Effector memory CD8-positive, alpha-beta T cell (primary cell): ENCODE measurements at places on chromosomes 6 and 20.

DNA sequence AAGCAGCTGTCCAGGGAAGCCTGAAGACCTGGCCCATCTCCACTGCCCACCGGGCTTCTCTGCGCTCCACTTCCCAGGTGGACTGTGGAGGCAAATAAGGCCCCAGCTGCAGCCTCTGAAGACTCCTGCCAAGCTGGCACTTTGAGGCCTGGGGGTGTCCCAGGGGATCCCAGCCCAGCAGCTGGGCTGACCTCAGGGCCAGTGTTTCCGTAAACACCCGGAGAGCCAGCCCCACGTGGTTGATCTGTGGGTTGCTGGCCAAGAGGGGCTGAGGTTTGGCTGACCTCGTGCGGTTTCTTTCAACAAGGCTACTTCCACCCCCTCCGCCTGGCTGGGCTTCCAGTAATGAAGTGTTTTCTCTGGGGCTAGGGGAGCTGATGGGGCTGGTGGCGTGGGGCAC is 12.4 kb upstream of the CCN5 start:
- no peak for DNase-seq

DNA sequence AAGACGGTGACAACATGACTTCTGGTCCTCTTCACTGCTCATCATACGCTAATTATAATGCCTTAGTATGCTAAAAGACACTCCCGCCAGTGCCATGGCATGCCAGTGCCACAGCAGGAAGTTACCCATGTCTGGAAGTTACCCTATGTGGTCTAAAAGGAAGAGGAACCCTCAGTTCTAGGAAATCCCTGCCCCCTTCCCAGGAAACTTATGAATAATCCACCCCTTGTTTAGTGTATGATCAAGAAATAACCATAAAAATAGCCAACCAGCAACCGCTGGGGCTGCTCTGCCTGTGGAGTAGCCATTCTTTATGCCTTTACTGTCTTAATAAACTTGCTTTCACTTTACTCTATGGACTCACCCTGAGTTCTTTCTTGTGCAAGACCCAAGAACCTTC is 15.8 kb upstream of the SERPINB9 start:
- DNase-seq, result no peak

DNA sequence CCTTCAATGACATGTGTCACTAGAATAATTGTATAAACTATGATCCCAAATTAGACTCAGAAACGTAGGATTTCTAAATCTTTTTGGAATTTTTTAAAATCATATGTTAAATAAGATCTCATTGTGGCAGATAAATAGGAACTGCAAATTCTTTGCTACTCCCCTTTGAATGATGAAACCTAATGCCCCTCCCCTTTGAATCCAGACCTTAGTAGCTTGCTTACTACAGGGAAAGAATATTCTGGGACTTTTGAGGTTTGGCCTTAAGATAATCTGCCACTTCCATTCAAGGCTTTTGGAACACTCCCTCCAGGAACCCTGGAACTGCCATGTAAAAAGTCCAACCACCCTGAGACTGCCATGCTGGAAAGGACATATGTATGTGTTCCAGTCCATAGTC is 7.1 kb downstream of the TDP2 start:
- no peak for DNase-seq

- DNase-seq, result no peak
Measured at GRCh38 chr20:63628246-63628975, 1.5 kb upstream of the GMEB2 start.

GRCh38 chr20:8858181-8858787 is 210.6 kb upstream of the PLCB4 start:
- no peak for DNase-seq

DNA sequence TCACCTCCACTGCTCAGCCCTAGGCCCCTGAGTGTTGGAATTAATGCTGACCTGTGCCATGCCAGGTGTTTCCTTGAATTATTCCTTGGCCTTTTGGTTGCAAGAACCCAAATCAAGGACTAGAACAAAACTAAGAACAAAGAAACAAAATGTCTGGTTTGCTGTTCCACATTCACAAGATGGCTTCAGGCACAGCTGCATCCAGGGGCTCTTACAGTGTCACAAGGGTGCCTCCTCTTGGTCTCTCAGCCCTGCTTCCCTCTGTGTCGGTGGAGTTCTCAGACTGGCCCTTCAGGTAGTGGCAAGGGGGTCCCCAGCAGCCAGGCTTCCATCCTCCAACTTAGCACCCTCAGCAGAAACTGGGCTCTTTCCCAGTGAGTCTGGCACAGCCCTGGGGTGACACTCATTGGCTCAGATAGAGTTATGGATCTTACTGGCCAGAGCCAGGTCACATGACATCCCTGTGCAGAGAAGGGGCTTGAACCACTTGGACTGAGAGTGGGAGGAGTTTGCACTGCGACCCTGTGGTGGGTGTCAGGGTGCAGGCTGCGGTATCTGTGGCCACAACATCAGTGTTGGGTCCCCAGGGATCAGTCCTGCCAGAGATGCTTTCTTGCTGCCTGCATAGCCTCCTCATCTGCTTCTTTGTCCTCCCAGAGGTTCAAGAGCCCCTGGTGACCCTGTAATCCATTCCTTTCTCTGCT is 427.7 kb upstream of the SULF2 start:
- DNase-seq, result no peak

DNA sequence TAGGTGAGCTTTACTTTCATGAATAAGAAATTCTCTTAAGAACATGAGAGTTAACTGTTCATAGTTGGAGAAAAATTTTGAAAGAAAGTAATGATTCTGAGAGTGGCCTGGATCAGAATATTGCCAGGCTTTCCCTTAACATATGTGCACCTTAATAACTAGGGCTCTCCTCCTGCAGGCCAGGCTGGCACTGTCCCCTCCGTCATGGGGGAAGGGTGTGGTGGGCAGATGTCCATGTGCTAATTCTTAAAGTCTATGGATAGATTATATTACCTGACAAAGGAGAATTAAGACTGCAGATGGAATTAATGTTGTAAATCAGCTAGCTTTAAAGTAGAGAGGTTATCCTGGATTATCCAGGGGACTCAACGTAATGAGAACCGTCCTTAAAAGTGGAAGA is 10.9 kb upstream of the KLHL32 start:
- no peak for DNase-seq

DNA sequence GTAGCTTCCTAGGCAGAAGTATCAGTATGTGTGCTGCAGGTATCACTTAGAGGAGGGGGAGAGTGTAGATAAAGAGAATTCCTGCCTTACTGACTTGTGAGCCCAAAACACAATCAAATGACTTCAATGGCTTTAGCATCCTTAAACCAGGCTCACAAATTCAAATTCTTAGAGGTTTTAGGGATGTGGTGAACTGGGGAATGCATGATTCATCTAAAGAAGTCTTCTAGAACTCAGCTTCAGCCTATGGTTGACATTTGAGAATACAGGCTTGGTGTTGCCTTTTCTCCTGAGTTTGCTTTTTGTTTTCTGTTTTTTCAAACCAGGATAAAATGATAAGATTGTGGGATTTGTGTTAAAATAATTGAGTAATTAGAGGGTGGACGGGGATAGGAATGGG is 14.4 kb downstream of the SNRPC start:
- no peak for DNase-seq

DNA sequence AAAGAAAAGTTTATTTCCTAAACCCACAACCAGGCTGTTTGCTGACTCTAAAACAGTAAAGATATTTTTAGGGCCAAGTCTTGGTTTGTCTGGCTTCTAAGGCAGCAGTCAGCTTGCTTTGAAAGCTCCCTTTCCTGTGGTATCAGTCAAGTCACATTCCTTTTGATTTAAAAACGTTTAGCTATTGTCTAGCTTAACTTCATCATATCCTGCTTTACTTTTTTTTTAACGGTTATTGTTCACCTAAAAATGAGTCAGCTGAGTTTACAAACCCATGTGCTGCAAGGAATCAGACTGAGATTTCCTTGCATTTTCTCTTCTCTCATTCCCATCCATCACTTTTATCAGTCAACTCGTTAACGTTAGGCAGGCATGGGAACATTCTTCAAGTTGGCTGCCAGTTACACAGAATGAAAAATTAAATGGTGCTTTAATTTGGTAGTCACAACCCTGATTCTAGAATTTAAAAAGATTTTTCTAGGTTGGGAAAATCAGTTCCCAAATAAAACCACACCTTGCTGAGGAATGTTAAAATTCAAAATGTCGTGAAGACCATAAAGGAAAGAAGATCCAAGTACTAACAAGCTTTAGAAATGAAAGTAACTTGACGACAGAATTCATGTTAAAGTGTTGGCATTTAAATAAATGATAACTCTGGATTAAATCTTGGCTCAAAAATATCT is 45.9 kb downstream of the ELOVL5 start:
- no peak for DNase-seq

GRCh38 chr6:111096246-111096645 is 8.9 kb downstream of the SLC16A10 start:
- DNase-seq, result no peak

- DNase-seq, result no peak
Measured at GRCh38 chr6:22917344-22917743, 348.0 kb downstream of the HDGFL1 start.

DNA sequence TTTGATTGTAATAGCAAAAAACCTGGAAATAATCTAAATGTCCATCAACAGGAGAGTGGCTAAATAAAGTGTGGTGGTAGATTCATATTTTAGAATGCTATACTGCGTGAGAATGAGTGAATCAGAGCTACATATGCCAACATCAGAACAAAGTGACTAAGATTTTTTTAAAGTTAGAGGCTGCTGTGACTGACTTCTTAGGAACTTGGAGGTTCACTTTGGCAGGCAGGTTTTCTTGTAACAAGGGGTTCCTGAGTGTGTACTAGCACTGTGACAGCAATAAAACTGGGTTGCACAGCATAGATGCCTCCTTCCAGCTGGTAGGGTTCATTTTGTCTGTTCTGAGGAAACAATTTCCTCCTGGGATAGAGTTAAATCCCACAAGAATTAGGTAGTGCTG is 75.3 kb upstream of the ENPP5 start:
- DNase-seq, result no peak

GRCh38 chr6:43496370-43497128 is 13.6 kb downstream of the LRRC73 start:
- DNase-seq, result no peak

DNA sequence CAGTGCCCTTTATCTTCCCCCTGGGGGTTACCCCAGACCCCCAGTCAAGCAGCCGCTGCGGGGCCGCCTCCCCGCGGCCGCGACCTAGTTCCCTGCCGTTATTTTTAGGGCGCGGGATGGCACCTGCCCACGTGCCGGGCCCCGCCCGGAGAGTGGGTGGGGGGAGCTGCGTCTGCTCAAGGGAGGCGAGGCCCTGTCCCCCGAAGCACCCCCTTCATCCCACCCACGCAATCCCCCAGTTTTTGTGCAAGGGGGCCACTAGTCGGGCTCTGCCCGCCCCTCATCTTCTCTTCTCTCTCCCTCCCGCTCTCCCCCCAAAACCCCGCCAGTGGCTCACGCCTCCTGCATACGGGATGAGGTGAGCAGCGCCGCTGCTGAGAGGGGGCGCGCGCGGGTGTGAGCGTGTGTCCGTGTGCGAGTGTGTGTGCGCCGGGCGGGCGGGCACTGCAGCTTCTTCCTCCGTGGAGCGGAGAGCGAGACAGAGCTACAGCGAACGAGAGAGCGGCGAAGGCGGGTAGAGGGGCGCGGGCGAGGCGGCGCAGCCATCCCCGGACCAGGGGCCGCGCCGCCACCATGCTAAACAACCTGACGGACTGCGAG is at the start of gene SLC12A5:
TSS of gene SLC12A5 (plus strand) at position 444 of the 600 bp plus-strand sequence. CDS start at position 574, 130 bp downstream.
- DNase-seq, result no peak

DNA sequence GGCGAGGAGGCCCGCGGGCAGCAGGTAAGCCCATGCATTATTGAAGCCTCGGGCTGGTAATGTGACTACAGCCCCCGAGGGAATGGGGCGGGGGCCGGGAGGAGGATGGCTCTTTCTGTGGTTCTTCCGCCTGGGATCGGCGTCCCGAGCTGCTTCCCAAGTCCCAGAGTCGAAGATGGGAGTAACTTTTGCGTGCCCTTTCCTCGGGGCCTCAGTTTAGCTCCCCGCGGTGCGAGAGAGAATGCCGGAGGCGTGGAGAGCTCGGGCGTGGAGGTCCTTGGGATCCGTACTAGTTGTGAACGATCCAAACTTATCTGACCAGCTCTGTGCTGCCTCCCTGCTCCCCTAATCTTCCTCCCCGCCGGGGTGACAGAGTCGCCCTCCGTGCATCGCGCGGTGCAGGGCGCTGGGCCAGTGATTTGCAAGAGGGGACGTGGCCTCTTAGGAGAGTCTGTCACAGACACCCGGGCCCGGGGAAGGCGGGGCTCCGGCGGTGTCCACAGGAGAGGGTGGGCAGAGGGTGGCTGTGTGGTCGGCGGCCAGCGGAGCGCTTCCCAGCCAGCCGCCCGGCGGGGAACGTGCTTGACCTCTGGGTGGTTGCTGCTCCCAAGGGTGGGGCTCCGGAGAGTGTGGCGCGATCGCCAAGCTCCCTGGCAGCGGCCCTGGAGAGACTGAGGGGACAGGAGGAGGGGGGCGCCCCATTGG is 815 bp downstream of the UTRN start:
- DNase-seq, result peak; percentile 23

DNA sequence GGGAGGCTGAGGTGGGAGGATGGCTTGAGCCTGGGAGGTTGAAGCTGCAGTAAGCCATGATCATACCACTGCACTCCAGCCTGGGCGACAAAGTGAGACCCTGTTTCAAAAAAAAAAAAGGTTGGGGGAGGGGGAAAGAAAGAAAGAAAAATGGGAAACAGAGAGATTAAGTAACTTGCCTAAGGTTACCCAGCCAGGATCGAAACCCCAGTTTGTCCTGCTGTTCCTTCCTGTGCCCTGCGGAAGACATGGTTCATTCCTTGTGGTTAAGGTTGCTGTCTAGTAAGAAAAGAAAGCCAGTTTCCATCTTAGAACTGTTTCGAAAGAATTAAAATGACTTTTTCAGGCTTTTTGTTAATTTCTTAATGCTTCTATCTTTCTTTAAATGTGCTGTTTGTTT is 29.8 kb downstream of the C6orf89 start:
- DNase-seq, result no peak

- no peak for DNase-seq
Measured at GRCh38 chr20:44459271-44459670, 16.4 kb upstream of the TTPAL start.

GRCh38 chr6:113530769-113531168 is 326.4 kb upstream of the MARCKS start:
- no peak for DNase-seq

DNA sequence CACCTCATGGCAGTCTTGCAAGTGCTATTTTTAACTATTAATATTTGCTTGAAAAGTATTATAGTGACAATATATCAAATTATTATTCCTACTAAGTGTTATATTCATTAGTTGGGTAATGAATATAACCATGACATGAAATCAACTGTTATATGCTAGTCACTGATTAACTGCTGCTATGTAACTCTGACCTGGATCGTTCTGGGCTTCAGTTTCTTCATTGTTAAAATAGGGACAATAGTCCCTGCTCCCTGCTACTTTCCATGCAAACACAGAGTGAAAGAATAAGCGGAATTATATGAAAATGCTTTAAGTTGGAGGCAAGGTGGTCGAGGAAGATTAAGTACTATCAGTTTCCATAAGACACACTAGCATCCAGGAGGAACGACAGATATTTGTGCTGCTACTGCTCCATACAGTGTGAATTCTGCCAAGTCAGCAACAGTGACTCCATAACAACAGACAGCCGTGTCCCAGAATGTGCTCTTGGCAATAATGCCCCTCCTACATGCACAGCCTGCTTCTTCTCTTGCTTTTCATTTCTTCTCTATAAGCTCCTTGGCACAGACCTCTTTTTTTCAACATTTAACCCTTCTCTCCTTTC is 107.2 kb downstream of the CHD6 start:
- no peak for DNase-seq
